Osteoblast (primary cell): ENCODE measurements at places on chromosomes 4 and X.

GRCh38 chr4:212438-213188 lies 88.3 kb downstream of the ZNF718 start:
- DNase-seq = peak; percentile 96

GRCh38 chrX:153925739-153926551 lies at the start of gene ARHGAP4:
TSS of gene ARHGAP4 (minus strand) at chrX:153926264. CDS start at chrX:153926202, 62 bp downstream.
- DNase-seq = no peak

- peak; percentile 69 for DNase-seq
These were observed 1.5 kb downstream of the KLHL2 start for GRCh38 chr4:165208741-165209388.

GRCh38 chr4:119299741-119300100 lies 22.2 kb downstream of the FABP2 start:
- DNase-seq = peak; percentile 69
